Muscle of leg (tissue), 16 donors: ENCODE measurements at places on chromosomes 2 and 18. TPM values are rescaled to one million over a fixed set of nuclear protein-coding genes. Genes with fewer than 3 reads are reported as not detected.

Gene PROKR1
- total RNA-seq, result 1.2 TPM

Gene C2orf78
- not detected for total RNA-seq

Gene MEP1B
- 0.18 TPM for total RNA-seq

DNA sequence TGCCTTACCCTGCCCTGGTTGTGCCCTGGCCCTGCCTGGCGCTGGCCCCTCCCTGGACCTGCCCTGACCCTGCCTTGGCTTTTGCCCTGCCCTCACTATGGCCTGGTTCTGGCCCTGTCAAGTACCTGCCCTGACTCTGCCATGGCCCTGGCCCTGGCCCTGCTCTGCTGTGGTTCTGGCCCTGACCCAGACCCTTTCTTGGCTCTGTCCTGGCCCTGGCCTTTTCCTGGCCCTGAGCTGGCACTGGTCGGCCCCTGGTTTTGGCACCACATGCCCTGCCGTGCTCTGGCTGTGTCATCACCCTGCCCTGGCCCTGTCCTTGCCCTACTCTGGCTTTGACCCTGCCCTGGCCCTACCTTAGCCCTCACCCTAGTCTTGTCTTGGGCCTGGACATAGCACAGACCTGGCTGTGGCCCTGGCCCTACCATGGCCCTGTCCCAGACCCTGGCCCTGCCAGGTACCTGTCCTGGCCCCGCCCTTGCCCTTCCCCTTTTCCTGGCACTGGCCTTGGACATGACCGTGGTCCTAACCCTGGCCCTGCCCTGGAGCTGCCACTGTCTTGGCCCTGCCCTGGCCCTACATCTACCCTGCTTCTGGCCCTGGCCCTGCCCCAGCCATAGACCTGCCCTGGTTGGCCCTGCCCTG is 4.8 kb upstream of the ANKRD62 start:
- DNase-seq, result no peak

GRCh38 chr2:28980368-28981015 is 606 bp upstream of the TOGARAM2 start:
- DNase-seq, result no peak

- peak; percentile 93 for DNase-seq
Observed at GRCh38 chr2:41062336-41062735, 610.4 kb upstream of the SLC8A1 start.

DNA sequence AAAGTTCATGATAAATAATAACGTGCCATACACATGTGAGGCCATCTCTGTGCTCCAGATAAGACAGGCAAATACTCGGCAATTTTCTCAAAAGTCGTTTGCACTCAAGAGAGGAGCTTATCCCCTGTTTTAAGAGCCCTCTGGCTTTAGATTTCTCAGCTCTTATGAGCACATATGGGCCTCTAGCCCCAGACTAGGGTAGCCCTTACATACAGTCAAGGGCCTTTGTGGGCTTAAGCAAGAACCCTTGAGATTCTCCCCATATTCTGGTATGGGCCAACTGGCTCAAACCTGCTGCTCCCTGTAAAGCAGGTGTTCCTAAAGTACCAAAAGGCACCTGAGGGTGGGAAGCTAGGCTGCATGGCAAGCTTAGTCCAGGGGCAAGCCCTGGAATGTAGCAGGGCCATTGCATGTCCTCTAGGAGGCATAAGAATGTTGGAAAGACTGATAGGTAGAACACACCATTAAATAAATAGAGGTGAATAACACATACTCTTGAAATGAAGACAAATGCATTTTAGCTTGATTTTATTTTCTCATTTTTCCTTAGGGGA is 66.1 kb downstream of the FASTKD2 start:
- no peak for DNase-seq

DNA sequence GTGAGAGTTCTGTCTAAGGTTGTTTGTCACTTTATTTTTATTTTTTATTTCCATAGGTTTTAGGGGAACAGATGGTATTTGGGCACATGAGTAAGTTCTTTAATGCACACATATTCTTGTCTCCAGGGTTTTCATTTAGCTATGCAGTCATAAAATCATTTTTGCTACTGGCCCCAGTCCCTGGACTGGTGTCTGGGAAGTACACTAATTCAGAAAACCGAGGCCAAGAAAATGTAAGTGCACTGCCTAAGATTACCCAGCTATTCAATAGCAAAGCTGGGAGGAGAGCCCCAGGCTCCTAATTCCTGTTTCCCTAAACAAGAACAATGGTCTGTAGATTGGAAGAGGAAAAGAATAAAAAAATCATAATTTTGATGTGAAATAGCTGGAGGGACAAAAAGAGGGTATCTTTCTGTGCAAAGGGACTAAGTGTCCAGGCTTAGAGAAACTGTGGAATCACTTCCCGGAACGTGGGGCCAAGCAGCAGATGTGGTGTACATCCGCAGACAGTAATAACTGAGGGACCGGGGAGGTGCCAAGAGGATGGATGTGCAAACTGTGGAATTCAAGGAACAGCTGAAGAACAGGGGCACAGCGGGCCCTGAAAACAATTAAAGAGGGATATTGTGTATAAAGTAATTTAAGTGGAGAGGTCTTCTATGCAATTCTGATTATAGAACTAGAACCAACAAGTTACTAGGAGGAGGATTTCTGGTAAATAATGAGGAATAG is 236.3 kb downstream of the ACKR3 start:
- DNase-seq, result peak; percentile 68

GRCh38 chr18:57624988-57625387 is 3.4 kb upstream of the NARS1 start:
- DNase-seq, result no peak

DNA sequence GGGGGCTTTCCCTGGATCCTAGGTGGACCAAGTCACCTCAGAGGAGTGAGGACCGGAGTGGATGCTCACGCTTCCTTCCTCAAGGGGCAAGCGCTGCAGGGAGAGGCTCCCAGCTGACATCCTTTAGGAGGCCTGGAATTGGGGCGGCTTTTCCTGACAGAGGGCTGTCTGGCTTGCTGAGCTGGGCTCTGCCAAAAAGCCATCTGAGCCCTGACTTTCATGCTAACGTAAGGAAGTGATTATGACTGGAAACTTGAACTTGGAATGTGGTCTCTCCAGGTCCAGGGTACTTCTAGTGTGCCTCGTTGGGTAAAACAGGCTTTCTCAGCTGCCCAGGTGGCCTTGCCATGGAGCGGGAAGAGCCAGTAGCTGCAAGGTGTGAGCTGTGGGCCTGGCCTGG is 268.3 kb upstream of the SPRED2 start:
- DNase-seq, result peak; percentile 39

DNA sequence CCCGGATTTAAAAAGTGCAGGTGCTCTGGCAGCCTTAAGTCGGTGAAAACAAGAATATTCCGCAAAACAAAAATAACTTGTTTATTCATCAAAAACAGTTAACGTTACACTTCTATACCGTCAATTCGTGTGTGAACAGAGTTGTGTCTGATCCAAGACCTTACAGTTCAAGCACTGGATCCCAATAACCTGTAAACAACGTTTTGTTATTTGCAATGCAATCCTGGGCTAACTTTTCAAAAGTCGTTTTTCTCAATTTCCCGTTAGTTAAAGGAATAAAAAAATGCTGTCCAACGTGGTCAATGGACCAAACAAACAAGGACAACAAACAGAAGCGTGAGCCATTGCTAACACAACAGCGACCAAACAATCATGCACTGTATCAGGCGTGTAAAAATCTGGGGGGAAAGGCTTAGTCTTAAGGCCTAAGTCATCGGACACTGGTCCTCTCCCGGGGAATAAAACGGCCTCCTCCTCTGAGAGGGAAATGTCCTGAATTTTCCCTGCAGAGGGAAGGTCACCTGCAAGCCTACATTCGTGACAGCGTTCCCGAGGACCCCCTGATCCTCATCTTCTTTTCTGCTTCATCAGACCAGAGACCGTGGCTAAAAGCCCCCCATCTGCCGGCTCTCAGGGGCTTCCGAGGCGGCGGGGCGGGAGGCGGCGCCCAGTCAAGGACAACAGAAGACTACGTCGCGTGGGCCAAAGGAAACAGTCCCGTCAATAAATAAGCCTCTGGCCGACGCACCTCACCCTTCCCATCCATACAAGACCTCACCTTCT is 490 bp downstream of the NDUFS1 start:
- DNase-seq, result peak; percentile 63
